ENCODE measurements at places on chromosomes 3 and 15.

DNA sequence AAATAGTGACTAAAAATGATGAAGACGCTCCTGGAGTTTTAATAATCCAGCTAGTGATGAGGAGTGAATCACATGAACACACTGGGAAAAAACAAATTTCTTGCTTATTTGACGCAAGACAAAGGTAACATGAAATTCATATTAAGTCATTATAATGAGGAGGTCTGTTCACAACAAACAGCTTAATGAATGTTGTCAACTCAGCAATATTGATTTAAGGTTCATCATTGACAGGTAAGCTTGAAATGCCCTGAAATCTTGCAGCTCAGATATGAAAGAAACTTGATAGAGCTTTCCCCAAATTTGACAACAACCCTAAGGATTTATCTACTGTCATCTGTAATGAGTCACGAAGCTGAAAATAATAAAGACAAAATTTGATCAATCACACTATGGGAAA is 108.1 kb upstream of the SELENOK start:
- no peaks in the 10 kb centered on the region for H3K4me1 ChIP-seq
- no peaks in the 10 kb centered on the region for H3K27me3 ChIP-seq
- no peak for DNase-seq
- H3K36me3 ChIP-seq, result no peaks in the 10 kb centered on the region

GRCh38 chr3:121956363-121956762 is 62.2 kb downstream of the SLC15A2 start:
- no peaks in the 10 kb centered on the region for H3K36me3 ChIP-seq
- H3K4me3 ChIP-seq, result no peak overlapping the region
- no peaks in the 10 kb centered on the region for H3K4me1 ChIP-seq
- no peaks in the 10 kb centered on the region for H3K27me3 ChIP-seq
- DNase-seq, result no peak
- no peak overlapping the region for H3K27ac ChIP-seq

DNA sequence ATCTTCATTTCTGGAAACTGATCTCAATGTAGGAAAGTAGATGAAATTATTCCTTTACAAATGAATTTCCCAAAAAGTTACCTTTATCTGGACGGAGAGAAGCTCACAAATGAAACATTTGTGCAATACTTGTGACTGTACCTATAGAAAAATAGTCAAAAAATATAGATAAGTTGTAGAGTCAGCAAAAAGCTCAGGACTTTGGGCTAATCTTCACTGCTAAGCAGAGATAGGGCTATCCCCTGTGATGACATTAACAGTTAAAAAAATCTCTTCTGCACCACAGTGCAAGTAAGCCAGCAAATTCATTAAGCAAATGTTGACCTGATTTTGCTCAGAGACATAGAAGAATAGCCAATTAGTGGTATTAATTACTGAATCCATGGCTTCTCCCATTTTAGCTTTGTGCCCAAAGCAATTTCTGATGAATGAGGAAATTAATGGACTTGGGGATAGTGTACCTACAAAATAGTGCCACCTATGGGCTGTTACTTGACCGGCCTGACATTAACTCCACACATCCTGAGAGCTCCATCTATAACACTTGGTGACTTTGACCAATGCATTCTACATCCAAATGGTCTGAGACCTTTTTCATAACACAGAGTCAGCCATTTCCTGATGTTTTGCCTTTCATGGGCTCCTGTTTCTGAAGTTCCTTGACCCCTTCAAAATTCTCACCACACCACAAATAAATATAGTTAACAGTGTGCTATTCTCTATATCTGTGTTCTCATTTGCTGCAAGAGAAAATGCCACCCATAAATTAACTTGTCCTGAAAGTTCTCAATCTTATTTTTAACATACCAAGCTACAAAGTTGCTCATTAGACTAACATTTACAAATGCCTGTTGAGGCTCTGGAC is 105.0 kb downstream of the SSR3 start:
- H3K27ac ChIP-seq, result no peak overlapping the region
- no peaks in the 10 kb centered on the region for H3K27me3 ChIP-seq
- DNase-seq, result no peak
- no peaks in the 10 kb centered on the region for H3K36me3 ChIP-seq
- no peak overlapping the region for H3K4me3 ChIP-seq

DNA sequence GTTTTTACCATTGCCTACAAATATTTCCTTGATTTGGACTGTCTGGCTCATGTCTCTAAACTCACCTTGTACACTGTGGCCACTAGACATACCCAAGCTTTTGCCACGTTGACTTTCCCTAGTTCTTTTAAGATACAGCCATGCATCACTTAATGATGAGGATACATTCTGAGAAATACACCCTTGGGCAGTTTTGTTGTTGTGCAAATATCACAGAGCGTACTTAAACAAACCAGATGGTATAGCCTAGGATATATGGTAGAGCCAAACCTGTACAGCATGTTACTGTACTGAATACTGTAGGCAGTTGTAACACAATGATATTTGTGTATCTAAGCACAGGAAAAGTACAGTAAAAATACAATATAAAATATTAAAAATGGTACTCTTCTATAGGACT is 5.5 kb downstream of the ARHGEF26 start:
- H3K27ac ChIP-seq, result no peak overlapping the region
- peaks cover 13% of the 10 kb centered on the region for H3K4me1 ChIP-seq
- no peak for DNase-seq
- no peak overlapping the region for H3K4me3 ChIP-seq
- no peaks in the 10 kb centered on the region for H3K36me3 ChIP-seq
- H3K27me3 ChIP-seq, result peaks cover 13% of the 10 kb centered on the region

GRCh38 chr3:25885544-25885943 is 95.7 kb downstream of the OXSM start:
- no peak overlapping the region for H3K27ac ChIP-seq
- H3K27me3 ChIP-seq, result no peaks in the 10 kb centered on the region
- H3K4me1 ChIP-seq, result no peaks in the 10 kb centered on the region

- H3K4me3 ChIP-seq, result no peak overlapping the region
- no peaks in the 10 kb centered on the region for H3K36me3 ChIP-seq
- H3K4me1 ChIP-seq, result no peaks in the 10 kb centered on the region
- H3K27ac ChIP-seq, result no peak overlapping the region
- no peak for DNase-seq
- H3K27me3 ChIP-seq, result no peaks in the 10 kb centered on the region
Measured at GRCh38 chr3:5245927-5246326, 58.4 kb downstream of the EDEM1 start.

DNA sequence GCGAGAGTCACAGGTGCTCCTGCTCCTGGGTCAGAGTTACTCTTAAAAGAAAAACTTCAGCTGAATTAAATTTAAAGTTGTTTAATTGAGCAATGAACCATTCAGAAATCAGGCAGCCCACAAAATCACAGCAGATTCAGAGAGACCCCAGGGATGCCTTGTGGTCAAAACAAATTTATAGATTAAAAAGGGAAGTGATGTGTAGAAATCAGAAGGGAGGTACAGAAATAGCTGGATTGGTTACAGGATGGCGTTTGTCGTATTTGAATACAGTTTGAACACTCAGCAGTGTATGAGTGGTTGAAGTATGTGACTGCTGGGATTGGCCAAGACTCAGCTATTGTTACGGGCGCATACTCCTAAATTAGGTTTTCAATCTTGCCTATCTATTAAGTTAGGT is 58.6 kb downstream of the UACA start:
- no peak overlapping the region for H3K4me3 ChIP-seq
- no peaks in the 10 kb centered on the region for H3K4me1 ChIP-seq
- H3K36me3 ChIP-seq, result no peaks in the 10 kb centered on the region
- DNase-seq, result no peak
- peaks cover 2% of the 10 kb centered on the region for H3K27me3 ChIP-seq
- H3K27ac ChIP-seq, result no peak overlapping the region

DNA sequence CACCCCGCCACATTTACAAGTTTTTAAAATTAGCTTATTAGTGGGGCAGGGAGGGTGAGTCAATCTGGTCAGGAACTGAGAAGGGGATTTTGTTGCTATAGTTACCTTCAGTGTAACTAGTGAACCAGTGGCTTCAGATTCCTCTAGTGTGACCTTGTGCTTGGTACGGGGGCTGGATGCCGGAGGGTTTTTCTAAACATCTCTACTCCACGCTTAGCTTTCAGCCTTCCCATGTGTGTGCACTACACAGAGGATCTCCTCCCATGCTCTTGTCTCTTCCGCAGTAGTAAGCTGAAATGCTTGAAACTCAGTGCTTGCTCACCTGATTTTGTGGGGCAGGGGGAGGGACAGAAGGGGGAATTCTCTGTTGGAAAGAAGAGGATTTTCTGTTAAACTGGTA is 67.9 kb upstream of the AKAP13 start:
- no peak for DNase-seq
- H3K27me3 ChIP-seq, result no peaks in the 10 kb centered on the region
- H3K4me1 ChIP-seq, result peaks cover 13% of the 10 kb centered on the region

- H3K27ac ChIP-seq, result peak overlapping the region; percentile 86
- no peaks in the 10 kb centered on the region for H3K27me3 ChIP-seq
- H3K4me1 ChIP-seq, result peaks cover 13% of the 10 kb centered on the region
- H3K36me3 ChIP-seq, result no peaks in the 10 kb centered on the region
Measured at GRCh38 chr15:49154799-49155109, 645 bp downstream of the COPS2 start.

GRCh38 chr3:127802606-127803005 is 19.7 kb downstream of the MGLL start:
- H3K27me3 ChIP-seq, result no peaks in the 10 kb centered on the region
- no peak overlapping the region for H3K27ac ChIP-seq
- no peaks in the 10 kb centered on the region for H3K36me3 ChIP-seq

- peak; percentile 29 for DNase-seq
- no peaks in the 10 kb centered on the region for H3K36me3 ChIP-seq
- H3K27me3 ChIP-seq, result no peaks in the 10 kb centered on the region
- peak overlapping the region; percentile 36 for H3K4me3 ChIP-seq
- peak overlapping the region; percentile 97 for H3K27ac ChIP-seq
Measured at GRCh38 chr15:92907896-92908712, 8.0 kb downstream of the CHD2 start.

DNA sequence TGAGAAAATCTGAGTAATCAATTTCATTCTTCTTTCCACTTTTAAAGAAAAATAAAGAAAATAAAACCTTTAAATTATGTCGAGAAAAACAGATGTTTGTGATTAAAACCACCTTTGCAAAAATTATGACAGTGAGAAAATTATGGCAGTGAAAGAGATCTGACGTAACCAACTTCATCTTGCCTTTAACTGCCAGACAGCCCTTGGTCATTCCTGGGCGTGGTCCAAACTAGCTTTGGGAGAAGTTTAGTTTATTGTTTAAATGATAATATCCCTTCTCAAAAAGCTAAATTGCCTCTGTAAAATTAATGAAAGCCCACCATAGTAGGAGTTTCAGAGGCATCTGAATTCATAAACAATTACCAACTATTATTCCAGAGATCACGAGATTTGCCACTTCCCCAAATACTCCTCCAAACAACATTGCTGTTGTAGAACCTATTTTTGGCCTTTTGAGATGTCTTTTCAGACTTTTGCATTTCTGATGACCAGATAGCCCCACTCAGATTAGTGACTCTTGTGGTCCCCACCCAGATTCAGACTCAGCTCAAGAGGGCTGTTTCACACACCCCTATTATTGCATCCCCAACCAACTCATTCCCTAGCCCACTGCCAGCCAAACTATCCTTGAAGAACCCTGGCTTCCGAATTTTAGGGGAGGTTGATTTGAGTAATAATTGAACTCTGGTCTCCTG is 664.4 kb upstream of the CBLB start:
- no peak overlapping the region for H3K27ac ChIP-seq
- no peaks in the 10 kb centered on the region for H3K27me3 ChIP-seq
- no peaks in the 10 kb centered on the region for H3K36me3 ChIP-seq

DNA sequence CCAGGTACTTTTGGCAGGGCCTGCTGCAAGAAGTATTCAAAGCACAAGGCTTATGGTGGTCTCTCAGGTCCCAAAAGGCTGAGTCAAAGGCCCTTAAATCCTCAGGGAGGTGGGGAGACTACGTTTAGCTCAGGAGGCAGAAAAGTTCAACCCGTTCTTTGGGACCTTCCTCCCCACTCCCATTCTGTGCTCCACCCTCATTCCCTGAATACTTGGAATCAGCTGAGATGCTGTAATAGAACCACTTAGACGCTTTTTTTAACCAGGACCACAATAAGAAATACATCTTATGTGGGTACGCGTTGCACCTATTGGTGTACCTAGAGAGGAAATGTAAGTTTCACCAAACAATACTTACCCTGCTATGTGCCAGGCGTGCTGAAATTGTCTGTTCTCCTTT is 58.0 kb downstream of the FAM174B start:
- no peak for DNase-seq
- no peak overlapping the region for H3K4me3 ChIP-seq
- no peaks in the 10 kb centered on the region for H3K36me3 ChIP-seq
- no peaks in the 10 kb centered on the region for H3K4me1 ChIP-seq

All from effector memory CD4-positive, alpha-beta T cell (primary cell).